ENCODE measurements at places on chromosomes 7 and 10.

DNA sequence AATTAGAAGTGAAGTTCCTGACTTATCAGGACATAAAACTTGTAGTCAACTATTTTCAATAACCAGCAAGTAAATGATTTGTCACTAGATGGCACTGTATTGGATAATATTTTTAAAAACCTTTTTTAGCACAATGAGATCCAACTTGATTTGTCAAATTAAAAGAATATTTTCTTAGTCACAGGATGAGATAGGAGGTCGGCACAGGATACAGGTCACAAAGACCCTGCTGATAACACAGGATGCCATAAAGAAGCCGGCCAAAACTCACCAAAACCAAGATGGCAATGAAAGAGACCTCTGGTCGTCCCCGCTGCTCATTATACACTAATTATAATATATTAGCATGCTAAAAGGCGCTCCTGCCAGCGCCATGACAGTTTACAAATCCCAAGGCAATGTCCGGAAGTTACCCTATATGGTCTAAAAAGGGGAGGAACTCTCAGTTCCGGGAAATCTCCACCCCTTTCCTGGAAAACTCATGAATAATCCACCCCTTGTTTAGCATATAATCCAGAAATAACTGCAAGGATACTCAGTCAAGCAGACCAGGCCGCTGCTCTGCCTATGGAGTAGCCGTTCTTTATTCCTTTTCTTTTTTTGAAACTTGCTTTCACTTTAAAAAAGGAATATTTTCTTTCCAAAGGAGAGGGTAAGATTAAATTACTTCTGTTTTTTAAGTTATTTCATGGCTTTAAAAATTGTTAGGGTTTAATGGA, 255.7 kb upstream of the MKLN1 start:
- DNase-seq, result no peak

DNA sequence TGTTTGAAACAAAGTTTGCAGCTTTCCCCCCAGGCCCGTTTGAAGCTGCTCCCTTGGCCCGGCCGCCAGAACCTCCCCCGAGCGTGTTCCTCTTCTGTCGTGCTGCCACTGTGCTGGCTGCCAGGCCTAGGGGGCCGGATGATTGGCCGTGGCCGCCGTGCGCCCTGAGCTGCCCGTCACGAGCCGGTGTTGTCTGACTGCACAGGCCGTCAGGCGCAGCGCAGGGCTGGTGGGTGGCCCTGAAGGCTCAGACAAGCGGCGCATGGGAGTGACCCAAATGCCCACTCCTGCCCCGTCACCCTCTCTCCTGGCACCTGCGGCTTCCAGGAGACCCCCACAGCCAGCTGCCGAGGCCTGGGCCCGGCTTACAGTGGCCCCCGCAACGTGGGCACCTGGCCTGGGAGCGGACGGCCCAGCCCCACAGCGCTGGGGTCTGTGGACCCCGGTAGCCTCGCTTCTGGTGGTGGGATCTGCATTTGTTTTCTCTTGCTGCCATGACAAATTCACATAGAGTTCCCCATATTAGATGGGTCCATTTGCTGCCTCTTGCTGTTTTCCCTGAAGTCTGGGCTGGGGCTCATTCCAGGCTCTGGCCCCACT, 13.1 kb downstream of the JAKMIP3 start:
- no peak for DNase-seq

DNA sequence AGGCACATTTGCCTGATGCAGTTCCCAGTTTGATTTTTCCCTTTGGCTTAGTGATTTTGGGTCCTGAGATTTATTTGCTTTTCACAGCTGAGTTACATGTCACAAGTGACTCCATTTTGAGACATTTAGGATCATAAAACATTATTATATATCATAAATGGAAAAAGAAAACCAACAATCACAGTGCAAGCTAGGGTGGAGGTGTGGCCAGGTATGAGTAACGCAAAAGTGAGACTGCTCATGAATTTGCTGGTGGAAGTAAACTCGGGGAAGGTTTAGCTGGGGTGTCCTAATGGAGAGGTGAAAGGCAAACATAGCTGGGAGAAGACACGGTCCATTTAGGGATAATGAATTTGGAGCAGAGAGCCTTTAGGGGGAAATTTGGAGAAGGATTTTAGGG, 21.7 kb upstream of the UCN3 start:
- DNase-seq, result no peak

- no peak for DNase-seq
Observed at GRCh38 chr7:138556771-138557484, 96.9 kb downstream of the TRIM24 start.

DNA sequence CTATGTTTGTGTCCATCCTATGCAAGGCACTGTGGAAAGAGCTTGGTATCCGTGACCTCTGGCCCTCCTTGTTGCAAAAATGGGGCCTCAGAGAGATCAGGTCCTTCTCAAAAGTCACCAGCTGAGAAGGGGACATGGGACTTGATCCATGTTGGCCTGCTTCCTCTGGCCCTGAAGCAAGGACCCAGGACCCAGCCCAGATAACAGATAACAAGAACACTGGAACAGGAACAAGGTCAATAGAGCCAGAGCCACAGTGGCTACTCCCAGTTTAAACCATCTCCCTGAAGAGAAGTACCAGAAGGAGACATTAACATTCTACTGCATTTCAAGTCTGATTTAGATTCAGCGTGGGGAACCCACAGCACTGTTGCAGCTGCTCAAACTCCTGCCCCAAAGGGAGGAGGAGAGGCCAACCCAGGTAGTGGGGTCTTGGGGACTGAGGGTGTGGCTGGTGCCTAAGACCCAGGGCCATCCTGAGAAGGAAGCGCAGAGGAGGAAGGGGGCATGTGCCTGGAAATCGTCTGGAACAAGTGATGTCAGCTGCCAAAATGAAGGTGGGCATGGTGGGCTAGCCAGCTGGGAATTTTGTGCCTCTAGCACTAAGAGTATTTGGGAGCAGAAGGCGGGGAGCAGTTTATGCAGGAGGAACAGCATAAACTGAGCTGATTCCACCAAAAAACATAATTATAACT, 61.2 kb downstream of the VSTM4 start:
- no peak for DNase-seq

DNA sequence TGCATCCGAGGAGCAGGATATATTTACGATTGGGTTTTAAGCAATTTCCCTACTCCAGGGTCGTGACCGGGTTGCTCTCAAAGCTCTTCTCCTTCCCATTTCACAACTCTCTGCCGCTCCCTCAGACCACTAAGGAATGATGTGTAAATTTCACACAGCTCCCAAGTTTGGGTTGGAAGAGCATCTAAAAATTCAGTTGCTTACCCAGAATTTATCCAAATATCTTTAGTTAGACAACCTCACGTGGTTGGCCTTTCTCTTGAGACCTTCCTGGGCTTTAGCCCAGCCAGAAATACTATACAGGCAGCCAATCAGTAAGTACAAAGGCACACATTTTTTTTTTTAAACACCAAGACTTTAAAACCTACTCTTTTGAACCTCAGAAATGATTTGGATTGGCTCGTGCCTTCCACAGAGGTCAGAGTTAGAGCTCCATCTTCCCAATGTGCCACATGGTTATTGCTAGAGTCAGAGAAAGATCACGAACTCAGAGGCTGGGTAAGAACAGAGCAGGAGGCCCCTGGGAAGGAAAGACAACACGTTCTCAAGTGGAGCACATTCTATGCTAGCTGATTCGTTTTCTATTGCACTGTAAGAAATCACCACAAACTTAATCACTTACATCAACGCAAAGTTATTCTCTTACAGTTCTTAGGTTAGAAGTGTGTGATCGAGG, 335.4 kb upstream of the MGMT start:
- no peak for DNase-seq

- DNase-seq, result peak; percentile 54
Observed at GRCh38 chr7:102451371-102452054, 13.2 kb downstream of the ALKBH4 start.

GRCh38 chr10:71526653-71527052, 129.9 kb downstream of the CDH23 start:
- no peak for DNase-seq

GRCh38 chr10:87861566-87861952, 1.8 kb downstream of the KLLN start:
- no peak for DNase-seq

GRCh38 chr10:131695496-131696165, 205.2 kb upstream of the PPP2R2D start:
- DNase-seq, result no peak

DNA sequence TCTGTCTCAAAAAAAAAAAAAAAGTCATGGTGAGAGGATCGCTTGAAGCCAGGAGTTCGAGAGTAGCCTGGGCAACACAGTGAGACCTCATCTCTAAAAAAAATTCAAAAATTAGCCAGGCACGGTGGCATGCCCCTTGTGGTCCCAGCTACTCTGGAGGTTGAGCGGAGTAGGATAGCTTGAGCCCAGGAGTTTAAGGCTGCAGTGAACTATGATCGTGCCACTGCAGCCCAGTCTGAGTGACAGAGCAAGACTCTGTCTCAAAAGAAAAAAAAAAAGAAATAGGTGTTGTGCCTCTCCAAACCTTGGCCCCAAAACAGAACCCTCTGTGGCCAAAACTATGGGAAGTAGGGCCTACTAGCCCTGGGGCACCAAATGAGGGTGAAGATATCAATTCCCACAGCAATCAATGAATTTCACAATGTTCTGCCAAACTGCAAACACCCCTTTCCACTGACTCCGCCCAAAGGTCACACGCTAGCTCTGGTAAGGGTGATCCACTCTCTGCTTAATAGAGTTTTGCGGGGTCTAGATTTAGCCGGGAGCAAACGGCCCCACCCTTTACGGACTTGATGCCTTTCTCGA, 16.9 kb downstream of the SSC4D start:
- no peak for DNase-seq

DNA sequence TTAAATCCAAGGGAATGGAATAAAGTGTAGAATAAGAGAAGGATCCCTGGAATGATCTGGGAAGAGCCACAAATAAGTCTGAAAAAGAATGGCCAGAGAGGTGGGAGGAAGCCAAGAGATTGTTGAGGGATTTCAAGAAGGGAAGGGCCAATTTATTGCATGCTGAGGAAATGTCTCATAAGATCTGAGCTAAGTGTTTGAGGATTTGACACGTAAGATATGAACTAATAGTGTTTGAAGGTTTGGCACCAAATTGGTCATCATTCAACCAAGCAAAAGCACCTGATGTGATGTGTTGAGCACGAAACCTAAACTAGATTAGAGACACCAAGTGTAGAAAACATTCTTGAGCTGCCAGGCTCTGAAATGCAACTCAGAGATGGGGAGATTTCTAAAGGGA, 97.9 kb downstream of the TSPAN12 start:
- no peak for DNase-seq

GRCh38 chr10:29737074-29737593, 102.4 kb upstream of the SVIL start:
- no peak for DNase-seq

DNA sequence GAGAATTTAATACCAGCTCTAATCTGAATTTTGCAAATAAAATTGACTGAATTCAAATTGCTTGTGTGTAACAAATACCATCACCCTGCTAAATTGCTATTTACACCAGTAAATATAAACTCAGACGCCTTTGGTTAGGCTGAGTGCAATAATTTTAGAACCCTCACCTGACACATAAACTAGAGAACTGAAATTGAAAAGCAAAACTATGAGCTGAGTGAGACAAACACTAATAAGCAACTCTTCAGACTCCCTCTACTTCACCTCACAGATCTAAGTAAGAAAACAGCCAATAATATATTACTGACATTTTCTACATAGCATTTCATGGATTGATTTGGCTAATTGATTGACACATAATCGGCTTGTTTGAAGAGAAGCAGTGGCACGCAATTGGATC, 621.2 kb downstream of the REEP3 start:
- no peak for DNase-seq

GRCh38 chr7:71718563-71718962, 586.6 kb downstream of the GALNT17 start:
- no peak for DNase-seq

- no peak for DNase-seq
Observed at GRCh38 chr10:80690434-80690833, 152.7 kb downstream of the SH2D4B start.

GRCh38 chr10:122054048-122055025, 65.4 kb downstream of the TACC2 start:
- DNase-seq, result no peak

- DNase-seq, result no peak
Observed at GRCh38 chr10:119501690-119502089, 40.8 kb downstream of the RGS10 start.

DNA sequence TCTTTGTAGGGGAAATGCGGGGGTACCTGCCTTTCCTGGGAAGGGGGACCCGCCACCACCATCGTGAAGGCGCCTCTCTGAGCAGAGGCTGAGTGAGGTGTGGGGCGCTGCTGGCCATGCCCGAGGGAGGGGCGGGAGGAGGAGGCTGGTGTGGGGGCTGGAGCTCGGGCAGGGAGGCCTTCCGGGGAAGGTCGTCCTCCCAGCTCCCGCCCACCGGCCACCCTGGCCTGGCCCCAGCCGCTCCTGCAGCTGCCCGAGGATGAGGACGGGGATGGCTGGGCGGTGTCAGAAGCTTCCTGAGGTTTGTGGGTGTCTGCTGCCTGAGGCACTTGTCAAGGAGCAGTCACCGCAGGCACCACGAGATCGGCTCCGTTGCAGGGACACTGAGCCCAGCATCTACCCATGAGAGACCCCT, 11.4 kb downstream of the PWWP2B start:
- DNase-seq, result no peak

All from NCI-H2171 (cell line).